Stimulated activated CD8-positive, alpha-beta memory T cell treated with anti-CD3 and anti-CD28 coated beads, Interleukin-4, amount 100 ng/mL, for 48 hours (primary cell): ENCODE measurements at places on chromosomes 3 and 15.

DNA sequence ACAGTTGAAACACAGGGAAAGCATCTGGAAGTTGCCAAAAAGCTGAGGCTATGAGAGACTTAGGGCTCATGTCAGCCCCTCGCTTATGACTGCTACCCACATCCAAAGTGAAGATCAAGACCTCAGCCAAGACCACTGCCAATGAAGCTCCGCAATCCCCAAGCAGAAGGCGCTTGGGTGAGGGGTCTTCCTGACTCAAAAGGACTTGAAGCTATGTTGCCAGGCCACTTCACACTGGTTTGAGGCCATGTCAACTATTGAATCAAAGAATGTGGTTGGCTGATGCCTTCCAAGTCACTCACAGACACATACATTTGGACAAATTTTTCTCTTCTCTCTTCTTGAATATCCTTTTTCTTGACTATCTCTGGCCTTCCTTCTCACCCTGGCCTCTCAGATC is 928 bp upstream of the CCR4 start:
- DNase-seq, result no peak

DNA sequence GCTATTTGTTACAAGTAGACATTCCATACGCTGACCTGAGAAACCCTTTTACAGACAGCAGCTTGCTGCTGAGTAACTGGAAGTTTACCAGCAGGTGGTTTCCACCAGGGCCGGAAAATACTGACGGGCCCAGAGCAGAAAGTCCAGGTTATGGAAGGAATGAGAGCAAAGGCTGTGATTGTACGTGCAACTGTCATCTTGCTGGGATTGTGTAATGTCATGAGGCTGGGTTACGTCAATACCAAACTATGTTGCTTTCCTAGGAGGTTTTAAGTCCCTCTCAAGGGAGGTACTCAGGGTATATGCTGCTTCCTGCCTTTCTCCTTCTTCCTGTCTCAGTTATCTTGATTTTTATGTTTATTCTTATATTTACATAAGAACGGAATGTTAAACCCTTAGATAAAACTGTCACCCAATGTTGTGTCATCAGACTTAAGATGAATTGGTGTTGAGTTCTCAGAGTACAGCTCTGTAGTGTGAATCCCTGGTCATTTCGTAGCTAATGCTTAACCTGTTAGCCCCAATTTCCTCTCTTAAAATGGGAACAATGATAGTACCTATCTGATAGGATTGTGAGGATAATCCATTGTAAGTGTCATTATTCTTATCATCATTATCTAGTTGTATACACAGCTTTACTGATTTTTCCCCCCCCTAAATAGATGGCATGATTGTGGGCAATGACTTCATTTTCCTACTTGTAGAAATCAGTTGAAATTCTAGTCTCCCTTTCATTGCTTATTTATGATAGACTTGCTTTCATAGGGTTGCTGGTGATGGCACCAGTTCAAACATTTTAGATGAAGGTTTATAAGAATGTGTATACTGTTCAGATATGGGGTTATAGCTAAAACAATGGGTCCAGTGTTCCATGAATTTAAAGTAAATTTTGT is 101.4 kb downstream of the FNDC3B start:
- DNase-seq, result no peak

GRCh38 chr15:51155891-51156290 is 61.2 kb upstream of the TNFAIP8L3 start:
- no peak for DNase-seq

- no peak for DNase-seq
These were observed 62.3 kb downstream of the TMEM39A start for GRCh38 chr3:119401069-119401468.
